ENCODE measurements at places on chromosomes 1 and 21.

GRCh38 chr1:89815611-89816010 is 5.2 kb upstream of the LRRC8D start:
- DNase-seq, result no peak

- DNase-seq, result no peak
These were observed 39.5 kb upstream of the ZNF124 start for GRCh38 chr1:247211339-247211738.

GRCh38 chr1:22711071-22711470 is 432 bp downstream of the EPHB2 start:
- DNase-seq, result no peak

DNA sequence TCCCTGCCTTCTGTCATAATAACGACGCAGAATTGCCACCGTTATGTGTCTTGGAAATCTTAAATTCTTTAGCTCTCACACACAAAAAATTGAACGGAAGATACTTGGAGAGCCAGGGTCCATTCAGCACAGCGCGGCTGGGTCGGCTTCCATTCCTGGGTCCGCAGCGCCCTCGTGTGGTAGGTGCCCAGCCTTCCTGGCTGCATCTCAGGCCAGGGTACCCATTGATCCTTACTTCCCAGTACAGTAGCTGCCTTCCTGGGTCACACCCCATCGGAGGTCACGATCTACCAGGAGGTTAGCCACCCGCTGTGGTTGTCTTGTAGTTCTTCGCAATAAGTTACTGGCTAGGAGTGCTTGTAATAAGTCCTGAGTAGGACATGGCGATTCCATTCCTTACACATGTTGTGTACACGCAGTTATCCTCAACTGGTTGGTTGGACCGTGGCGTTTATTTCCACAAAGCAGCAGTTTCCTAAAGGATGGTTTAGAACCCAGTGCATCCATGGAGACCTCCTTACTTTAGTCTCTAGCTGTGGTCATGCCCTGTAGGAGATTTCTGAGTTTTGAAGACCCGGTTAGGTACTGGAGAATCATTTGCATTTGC is 9.9 kb upstream of the MTARC1 start:
- peak; percentile 72 for DNase-seq

DNA sequence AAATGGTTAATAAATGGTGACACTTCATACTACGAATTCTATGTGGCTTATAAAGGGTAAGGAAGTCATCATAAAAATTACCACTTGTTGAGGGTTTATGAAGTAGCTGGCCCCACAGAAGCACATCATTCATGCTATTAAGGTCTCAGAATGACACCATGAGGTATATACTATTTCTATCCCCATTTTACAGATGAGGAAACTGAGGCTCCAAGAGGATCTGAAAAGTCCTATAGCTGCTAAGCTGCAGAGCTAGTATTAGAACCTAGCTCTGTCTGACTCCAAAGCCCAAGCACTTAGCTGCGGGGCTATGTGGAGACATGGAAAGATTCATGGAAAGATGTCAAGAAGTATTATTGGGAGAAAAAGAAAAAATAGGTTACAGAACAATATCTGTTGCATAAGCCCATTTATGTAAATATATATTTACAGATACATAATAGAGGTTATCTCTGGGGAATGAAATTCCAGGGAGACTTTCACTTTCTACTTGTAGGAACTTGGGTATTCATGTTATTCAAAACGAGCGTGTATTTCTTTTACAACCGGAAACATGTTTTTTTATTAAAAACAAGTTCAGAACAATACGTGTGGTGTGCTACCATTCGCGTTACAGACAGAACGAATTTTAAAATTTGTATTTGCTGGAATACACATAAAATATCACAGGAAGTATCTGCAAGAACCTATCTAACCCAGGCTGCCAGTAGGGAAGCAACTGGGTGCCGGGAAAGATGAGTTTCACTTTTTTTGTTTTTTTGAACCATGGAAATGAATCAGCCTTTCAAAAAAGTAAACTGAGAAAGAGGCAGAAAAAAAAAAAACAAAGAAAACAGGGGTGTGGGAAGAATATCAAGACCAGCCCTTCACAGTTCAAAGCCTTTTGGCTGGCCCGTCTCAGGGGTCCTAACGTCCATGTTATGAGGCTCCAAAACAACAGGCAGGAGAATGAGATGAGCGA is 13.4 kb downstream of the SPOCD1 start:
- no peak for DNase-seq

DNA sequence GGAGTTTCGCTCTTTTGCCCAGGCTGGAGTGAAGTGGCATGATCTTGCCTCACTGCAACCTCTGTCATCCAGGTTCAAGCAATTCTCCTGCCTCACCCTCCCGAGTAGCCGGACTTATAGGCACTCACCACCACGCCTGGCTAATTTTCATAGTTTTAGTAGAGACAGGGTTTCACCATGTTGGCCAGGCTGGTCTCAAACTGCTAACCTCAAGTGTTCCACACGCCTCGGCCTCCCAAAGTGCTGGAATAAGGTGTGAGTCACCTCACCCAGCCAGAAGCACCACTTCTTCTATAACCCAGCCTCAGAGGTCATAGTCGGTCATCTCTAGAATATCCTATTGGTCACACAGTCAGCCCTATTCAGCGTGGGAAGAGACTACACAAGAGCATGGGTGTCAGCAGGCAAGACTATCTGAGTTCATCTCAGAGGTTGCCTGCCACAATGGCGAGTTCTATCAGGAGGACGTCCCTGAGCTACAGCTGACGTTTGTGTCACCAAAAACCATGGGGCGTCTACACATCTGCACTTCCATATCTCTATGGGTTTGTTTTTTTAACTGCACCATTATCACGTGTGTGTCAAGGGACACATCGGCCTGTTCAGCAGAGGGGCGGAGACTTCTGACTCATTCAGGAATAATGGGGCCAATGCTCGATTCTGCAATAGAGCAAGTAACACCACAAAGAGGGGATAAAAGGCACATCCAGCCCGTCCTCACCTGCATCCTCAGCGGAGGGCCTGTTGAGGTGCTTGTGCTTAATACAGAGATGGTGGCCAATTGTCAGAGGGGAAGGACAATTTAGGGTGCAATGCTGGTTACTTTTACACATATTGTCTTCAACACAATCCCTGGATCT is 256.3 kb upstream of the IRF2BP2 start:
- no peak for DNase-seq

GRCh38 chr1:18639368-18640055 is 8.9 kb downstream of the PAX7 start:
- DNase-seq, result no peak

GRCh38 chr1:162629651-162630050 is 2.6 kb upstream of the DDR2 start:
- DNase-seq, result no peak

- peak; percentile 38 for DNase-seq
These were observed 49.8 kb downstream of the BCAR3 start for GRCh38 chr1:93631626-93632365.

DNA sequence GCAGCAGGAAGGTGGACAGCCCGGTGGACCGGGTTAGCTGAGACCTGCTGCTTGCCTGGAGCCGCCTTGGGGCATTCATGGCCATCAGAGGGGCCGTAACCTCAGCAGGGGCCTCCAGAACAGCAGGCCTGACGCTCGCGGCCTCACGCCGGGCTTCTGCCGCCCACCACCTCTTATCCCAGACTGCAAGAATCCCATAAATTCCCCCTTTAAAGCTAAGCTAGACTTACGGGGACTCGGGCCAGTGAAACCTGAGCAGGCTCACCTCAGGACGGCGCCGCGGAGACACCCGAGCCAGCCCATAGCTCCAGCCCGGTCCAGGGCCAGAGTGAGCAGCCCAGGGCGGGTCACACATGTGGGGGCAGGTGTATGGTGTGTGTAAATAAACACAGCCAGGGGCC is 132.3 kb downstream of the GLIS1 start:
- DNase-seq, result no peak

DNA sequence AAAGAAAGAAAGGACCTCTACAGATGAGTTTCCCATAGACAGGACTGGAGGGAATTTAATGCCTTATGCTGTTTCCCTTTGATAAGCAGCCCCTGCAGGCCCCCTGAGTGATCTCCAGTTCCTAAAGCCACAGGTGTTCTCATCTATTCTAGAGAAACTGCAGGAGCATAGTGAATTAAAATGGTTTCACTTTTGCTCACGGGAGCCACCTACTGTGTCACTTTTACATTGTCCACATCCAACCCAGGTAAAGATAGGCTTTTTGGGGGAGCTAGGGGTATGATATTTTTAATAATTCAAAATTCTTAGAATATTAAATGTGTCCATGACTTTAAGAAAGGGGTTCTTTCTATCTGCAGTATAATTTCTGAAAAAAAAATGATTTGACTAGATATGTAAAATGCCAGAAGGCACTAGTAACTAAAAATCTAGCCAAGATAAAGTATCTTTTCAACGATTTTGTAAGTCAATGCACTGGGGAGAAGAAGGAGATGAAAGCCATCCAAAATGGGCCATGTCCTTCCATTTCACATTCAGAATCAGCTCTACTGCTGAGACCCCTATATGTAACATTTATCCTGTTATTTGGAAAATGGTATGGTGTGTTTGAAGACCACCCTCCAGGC is 267.3 kb upstream of the DUSP10 start:
- DNase-seq, result peak; percentile 2

Measured in NCI-H510A treated with DMSO at 0.1 percent for 48 hours (cell line).